Keratinocyte (primary cell): ENCODE measurements at places on chromosomes 2 and 18. TPM values are rescaled to one million over a fixed set of nuclear protein-coding genes. Genes with fewer than 3 reads are reported as not detected.

The UGT1A7 gene
- 0.19 to 1.2 TPM (median 0.87 TPM) in 3 replicates for polyA plus RNA-seq

The CENPO gene
- 4.2 to 14.2 TPM (median 12.1 TPM) in 3 replicates for polyA plus RNA-seq

The ARHGAP28 gene
- polyA plus RNA-seq = 0.43 to 0.77 TPM (median 0.53 TPM) in 3 replicates

GRCh38 chr18:79932907-79933306 lies 18.5 kb downstream of the SLC66A2 start:
- no peak for DNase-seq
- no peak overlapping the region for H3K4me3 ChIP-seq
- no peak overlapping the region for H3K27ac ChIP-seq
- H3K36me3 ChIP-seq = peaks cover 26% of the 10 kb centered on the region
- H3K27me3 ChIP-seq = no peaks in the 10 kb centered on the region

GRCh38 chr2:10530607-10531239 lies 82.6 kb upstream of the ODC1 start:
- H3K4me1 ChIP-seq = no peaks in the 10 kb centered on the region
- no peak overlapping the region for H3K4me3 ChIP-seq
- H3K36me3 ChIP-seq = no peaks in the 10 kb centered on the region
- no peak for DNase-seq
- no peaks in the 10 kb centered on the region for H3K27me3 ChIP-seq

GRCh38 chr2:237122214-237122666 lies 36.6 kb downstream of the COPS8 start:
- DNase-seq = no peak
- H3K4me3 ChIP-seq = no peak overlapping the region
- H3K36me3 ChIP-seq = no peaks in the 10 kb centered on the region
- peak overlapping the region; percentile 24 for H3K27ac ChIP-seq
